ENCODE measurements at places on chromosomes 6 and 20.
A peak's percentile ranks its signal among the peaks of the same experiment; 100 is the strongest.

GRCh38 chr20:62935968-62936585 is 1.9 kb upstream of the GID8 start:
- no peak for DNase-seq

GRCh38 chr20:63017076-63017825 is 10.5 kb upstream of the BHLHE23 start:
- no peak for DNase-seq

DNA sequence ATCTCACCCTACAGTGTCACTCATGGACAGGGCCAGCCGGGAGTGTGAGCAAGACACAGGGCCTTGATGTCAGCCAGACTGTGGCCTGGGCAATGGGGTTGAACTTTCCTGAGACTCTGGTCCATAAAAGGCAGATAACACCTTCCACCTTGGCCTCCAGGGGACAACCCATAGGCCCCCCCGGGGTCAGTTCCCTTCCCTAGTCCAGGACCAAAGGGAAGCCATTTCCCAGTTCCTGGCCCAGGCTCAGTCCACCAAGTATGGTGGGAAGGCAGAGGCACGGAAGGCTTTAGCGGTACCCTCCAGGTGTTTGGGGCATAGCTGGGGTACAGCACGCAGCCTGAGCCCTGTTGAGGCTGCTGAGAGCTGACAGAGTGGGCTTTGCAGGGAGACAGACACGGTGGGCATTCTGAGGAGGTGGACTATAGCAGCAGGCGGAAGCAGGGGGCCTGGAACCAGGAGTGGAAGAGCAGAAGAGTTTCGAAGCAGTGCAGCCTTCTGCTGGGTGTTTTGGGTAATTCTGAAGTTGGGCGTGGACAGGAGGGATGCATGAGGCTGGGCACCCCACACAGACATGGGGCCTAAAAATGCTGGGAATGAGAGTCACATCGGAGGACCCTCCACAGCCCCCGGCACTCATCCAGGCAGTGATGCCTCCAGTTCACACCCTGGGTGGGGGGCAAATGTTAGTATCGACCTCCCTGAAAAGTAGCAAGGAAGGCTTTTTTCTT is 43.9 kb upstream of the CD93 start:
- no peak for DNase-seq

- DNase-seq: no peak
Observed at GRCh38 chr6:130965656-130966055, 97.4 kb downstream of the EPB41L2 start.

GRCh38 chr20:62087227-62087626 is 21.5 kb upstream of the TAF4 start:
- DNase-seq: no peak

GRCh38 chr6:47069156-47069555 is 27.0 kb upstream of the ADGRF1 start:
- DNase-seq: no peak

DNA sequence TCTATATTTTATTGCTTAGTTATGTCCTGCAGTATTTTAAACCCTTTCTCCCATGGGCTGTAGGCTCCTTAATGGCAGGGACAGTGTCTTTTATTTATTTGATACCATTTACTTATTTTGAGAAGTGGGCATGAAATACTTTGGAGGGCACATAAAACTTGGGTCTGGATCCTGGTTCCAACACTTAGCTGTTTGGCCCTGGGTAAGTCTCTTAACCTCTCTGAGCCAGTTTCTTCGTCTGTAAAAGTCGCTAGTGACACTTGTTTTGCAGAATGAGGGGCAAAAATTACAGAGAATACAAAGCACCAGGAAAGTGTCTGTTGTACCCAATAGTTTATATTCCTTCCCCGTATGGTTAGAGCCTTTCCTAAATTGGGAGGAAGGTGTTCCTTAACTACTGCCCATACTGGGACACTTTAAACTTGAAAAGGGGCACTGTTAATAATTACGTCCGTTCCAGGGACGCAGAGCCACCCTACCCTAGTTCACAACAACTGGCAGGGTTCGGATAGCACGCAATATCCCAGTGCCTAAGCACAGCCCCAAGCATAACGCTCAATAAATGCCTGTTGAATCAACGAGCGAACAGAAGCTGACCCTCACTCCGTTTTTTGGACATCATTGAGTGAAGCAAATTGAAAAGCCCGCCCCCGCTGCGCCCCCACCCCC is 6.0 kb upstream of the ARMC12 start:
- no peak for DNase-seq

DNA sequence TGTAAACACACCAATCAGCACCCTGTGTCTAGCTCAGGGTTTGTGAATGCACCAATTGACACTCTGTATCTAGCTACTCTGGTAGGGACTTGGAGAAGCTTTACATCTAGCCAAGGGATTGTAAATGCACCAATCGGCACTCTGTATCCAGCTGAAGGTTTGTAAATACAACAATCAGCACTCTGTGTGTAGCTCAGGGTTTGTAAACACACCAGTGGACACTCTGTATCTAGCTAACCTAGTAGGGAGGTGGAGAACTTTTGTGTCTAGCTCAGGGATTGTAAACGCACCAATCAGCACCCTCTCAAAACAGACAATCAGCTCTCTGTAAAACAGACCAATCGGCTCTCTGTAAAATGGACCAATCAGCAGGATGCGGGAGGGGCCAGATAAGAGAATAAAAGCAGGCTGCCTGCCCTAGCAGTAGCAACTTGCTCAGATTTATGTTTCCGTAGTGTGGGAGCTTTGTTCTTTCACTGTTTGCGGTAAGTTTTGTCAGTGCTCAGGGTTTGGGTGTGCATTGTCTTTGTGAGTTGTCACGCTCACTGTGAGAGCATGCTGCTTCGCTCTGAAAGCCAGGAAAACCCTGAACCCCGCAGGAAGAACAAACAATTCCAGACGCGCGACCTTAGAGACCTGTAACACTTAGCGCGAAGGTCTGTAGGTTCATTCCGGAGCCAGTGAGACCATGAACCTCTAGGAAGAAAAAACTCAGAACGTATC is 37.0 kb downstream of the RIOK1 start:
- no peak for DNase-seq

- DNase-seq: no peak
Observed at GRCh38 chr6:15672818-15673217, 10.0 kb upstream of the DTNBP1 start.

DNA sequence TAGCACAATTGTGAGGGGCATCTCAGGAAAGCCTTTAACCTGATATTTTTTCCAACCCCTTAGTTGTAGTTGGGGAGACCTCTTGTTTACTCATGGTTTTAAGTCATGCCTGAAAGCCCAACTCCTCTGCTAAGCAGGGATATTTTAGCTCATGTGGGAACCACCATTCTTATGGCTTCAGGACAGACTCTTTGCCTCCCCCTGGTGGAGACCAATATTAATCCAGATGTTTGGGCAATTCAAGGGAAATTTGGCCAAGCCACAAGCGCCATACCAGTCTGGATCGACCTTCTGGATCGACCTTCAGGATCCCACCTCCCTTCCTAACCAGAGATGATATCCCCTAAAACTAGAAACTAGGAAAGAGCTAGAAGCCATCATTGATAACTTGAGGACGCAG is 211.2 kb downstream of the C6orf118 start:
- DNase-seq: peak; percentile 23

- no peak for DNase-seq
Observed at GRCh38 chr20:57749869-57750268, 40.1 kb upstream of the PMEPA1 start.

- DNase-seq: no peak
Observed at GRCh38 chr6:81857812-81858211, 105.3 kb upstream of the TENT5A start.

GRCh38 chr20:36974660-36975059 is 23.2 kb upstream of the SAMHD1 start:
- no peak for DNase-seq

DNA sequence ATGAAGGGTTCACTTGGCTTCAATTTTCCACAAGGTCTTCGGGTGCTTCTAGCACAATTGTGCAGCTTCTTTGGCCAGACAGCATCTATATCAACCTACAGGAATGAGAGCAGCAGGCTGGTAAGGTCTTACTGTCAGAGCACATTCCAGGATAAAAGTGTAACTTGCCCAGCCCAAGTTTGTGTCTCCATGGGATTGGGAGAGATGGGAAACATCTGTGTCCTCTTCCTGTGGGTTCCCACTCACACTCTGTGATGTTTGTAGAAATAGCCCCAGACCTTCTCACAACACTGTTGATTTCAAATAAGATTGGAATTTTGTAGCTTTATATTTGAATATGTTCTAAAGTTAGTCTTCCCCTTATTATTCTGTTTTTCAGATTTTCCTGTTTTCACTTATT is 83.4 kb upstream of the RGS17 start:
- no peak for DNase-seq

DNA sequence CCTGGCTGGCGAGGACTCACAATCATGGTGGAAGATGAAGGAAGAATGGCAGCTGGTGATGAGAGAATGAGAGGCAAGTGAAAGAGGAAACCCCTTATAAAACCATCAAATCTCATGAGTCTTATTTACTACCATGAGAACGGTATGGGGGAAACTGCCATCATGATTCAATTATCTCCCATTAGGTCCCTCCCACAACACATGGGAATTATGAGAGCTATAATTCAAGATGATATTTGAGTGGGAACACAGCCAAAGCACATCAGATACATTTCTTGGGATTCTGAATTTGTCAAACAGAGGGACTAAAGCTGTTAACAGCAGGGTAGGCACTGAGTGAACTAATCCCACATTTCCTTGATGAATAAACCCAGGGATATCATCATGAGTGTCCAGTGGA is 116.2 kb upstream of the PLCB4 start:
- DNase-seq: no peak

DNA sequence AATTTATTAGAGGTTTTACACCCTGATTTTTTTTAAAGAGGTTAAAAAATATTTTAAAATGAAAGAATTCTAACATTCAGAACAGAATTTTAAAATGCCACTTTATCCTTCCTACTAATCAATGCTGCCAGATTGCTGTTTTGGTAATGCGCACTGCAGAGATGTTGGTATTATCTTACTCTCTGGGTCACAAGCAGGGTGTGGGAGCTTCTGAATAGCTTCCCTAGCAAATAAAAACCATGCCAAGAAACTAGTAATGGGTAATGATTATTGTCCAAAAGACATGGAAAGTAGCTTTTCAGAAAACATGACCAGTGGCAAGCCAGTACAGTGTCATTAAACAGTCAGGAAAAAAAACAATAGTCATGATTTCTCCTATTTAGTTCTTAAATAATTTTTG is 205.4 kb downstream of the TPBG start:
- no peak for DNase-seq

- DNase-seq: peak; percentile 95
Observed at GRCh38 chr6:26556263-26557070, 18.3 kb downstream of the HMGN4 start.

DNA sequence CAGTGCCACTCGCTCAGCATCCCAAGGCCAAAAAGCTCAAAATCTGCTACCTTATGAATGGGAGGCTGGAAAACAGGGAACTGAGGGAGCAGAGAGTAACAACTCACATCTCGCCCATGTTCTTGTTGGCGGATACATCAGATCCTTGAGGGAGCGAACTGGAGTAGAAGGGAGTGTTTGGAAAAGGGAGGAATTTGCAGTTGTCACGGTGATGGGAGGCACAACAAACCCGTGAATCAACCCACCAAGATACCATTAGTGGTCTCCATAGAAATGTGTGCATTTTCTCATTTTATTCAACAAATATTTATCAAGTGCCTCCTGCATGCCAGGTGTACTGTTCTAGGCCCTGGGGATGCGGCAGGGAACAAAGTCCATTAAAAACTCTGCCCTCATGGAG is 212.1 kb downstream of the EYA2 start:
- DNase-seq: no peak

- DNase-seq: no peak
Observed at GRCh38 chr6:40176152-40176551, 241.9 kb upstream of the MOCS1 start.

- no peak for DNase-seq
Observed at GRCh38 chr6:5246141-5247097, 14.3 kb downstream of the LYRM4 start.

GRCh38 chr6:130778946-130779657 is 48.1 kb upstream of the SMLR1 start:
- no peak for DNase-seq

- DNase-seq: no peak
Observed at GRCh38 chr6:1610497-1611321, 994 bp downstream of the FOXC1 start.

DNA sequence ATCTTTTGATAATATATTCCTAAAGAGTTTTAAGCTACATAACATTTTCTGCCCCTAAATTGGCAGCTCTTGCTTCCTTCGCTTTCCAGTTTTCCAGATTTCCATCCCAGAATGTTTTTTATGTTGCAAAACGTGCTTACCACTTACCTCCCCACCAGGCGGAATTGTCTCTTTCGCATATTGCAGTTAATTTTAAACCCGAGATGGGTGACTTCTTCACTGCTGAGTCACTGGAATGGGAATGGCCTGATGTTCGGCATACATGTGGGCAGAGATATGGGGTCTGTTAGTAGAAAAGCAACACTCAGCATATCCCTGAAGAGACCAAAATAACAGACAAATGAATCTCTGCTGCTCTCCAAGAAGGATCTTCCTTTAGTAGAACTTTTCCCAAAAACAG is 491.2 kb downstream of the PREX1 start:
- no peak for DNase-seq

GRCh38 chr20:19024296-19025035 is 188.0 kb upstream of the SLC24A3 start:
- no peak for DNase-seq

DNA sequence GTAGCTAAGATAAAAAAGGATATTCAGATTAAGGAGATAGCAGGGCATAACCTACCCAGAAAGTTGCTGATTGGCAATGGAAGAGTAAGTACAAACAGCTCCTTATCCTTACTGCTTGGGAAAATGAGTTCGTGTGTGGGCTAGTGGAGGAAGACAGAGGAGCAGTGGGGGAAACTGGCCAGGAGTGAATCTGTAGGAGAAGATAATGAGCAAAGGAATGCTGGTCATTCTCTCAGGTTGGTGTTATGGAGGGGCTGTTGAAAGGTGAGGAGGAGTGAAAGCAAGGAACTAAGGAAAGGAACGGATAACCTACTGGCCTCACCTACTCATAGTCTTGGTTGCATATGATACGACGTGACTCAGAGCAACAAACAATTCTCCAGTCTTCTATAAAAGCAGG is 7.3 kb upstream of the GJB7 start:
- no peak for DNase-seq

- no peak for DNase-seq
Observed at GRCh38 chr20:10805764-10806163, 132.0 kb upstream of the JAG1 start.

DNA sequence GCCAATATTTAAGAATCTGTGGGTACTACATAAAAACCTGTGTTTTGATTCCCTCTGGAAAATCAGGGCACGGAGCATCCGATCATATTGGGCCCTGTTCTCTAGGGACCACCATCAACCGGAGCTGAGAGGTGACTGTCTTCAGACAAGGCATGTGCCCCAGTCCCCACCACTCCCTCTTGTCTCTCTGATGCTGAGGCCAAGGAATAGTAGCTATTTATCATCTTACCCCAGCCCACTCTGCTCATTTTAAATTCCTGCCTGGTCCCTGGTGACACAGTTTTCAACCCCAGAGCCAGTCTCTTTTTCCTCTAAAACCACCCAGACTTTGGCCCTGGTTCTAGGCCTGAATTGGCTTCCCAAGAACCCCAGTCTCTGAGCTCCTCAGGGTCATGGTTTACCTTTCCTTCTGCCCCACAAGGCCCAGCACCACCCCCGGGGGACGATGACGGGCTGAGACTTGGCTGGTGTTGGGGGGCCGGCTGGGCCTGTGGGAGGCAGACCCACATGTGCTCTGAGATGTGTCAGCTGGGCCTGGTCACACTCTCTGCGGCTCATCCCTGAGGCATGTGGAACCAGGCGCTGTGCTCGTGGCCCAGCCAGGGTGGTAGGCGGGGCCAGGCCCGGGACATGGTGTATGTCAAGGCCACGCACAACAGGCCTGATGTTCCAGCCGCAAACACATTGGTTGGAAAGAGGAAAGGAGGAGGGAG is 114.4 kb downstream of the CEBPB start:
- no peak for DNase-seq

- DNase-seq: no peak
Observed at GRCh38 chr6:69584913-69585729, 211.7 kb downstream of the LMBRD1 start.
